SIG-M5 (cell line): ENCODE measurements at places on chromosomes 4 and X.

- DNase-seq = no peak
Observed at GRCh38 chr4:165588534-165589315, 209.9 kb downstream of the CPE start.

DNA sequence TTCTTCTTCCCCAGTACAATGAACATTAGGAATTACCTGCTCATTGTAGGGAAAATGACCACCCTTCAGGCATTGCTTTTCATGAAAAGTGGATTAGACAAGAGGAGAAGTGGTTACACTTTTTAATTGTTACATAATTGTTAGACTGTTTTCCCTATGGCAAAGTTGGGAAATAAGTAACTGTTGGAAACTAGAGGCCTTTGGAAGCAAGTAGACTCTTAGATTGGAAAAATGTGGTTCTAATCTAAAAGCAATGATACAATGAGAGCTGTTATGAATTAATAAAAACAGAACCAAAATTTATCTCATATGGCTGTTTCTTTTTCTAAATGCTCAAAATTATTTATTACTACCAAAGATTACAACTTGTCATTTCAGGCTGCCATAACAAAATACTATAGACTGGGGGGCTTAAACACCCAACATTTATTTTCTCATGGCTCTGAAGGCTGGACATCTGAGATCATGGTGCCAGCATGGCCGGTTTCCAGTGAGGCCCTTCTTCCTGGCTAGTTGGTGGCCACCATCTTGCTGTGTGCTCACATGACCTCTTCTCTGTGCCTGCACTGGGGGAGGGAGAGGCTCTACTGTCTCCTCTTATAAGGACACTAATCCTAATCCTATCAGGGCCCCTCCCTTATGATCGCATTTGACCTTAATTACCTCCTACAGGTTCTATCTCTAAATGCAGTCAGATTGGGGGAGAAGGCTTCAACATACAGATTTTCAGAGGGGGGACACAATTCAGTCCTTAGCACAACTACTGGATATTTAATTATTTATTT lies 12.5 kb downstream of the CC2D2A start:
- no peak for DNase-seq

DNA sequence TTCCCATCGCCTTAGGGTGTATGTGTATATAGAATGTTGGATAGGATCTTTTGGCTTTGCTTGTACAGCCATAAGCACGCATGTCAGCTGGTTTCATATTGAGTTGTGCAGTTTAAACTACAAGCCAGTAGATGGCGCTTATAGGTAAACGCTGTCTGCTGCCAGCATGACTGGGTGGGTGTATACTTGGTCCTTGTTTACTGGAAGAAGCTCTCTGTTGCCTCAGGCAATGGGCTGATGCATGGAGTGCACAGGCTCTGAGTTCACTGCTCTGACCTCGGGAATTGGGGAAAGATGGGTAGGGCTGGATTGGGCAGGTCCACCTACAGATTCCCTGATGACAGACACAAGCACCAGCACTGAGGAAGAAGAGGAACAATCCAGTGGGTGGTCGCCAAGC lies 831.5 kb downstream of the STIM2 start:
- DNase-seq = no peak

DNA sequence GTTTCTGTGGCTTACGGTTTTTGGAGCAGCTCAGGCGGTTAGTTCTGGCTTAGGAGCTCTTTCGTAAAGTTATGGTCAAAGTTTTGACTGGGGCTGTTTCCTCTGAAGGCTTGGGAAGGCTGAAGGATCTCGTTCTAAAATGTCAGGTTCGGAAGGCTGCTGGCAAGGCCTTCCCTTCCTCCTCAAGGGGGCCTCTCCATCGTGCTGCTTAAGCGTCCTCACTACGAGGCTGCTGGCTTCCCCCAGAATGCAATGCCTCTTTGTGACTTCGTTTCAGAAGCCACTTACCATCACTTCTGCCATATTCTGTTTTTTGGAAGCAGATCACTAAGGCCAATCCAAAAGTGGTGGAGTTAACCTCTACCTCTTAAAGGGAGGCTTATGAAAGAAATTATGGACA lies 1196.4 kb upstream of the TENM3 start:
- no peak for DNase-seq

- no peak for DNase-seq
Observed at GRCh38 chrX:7316887-7317286, 168.9 kb upstream of the PUDP start.

DNA sequence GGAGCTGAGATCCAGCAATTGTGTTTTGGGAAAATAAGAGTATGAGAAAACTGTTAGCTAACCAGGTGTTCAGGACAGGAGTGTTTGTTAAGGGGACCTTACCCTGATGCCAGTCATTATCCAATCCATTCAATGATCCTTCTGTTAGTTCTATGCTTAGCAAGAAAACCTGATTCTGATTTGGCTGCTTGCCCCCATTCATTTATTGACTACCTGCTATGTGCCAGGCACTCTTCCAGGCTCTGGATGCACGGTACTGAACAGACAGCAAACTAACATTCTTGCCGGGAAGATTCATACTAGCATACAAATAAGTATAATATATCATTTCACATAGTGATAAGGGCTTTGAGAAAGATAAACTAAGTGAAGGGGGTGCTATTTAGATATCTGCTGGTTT lies 1.0 kb upstream of the MECP2 start:
- no peak for DNase-seq

GRCh38 chr4:147853706-147854105 lies 121.8 kb downstream of the ARHGAP10 start:
- no peak for DNase-seq
